ENCODE measurements at places on chromosomes 12 and 14.
A peak's percentile ranks its signal among the peaks of the same experiment; 100 is the strongest.

GRCh38 chr12:64320611-64321010 lies 69.9 kb downstream of the C12orf56 start:
- DNase-seq = no peak

- DNase-seq = no peak
Measured at GRCh38 chr12:110578694-110579534, 4.2 kb downstream of the PPTC7 start.

DNA sequence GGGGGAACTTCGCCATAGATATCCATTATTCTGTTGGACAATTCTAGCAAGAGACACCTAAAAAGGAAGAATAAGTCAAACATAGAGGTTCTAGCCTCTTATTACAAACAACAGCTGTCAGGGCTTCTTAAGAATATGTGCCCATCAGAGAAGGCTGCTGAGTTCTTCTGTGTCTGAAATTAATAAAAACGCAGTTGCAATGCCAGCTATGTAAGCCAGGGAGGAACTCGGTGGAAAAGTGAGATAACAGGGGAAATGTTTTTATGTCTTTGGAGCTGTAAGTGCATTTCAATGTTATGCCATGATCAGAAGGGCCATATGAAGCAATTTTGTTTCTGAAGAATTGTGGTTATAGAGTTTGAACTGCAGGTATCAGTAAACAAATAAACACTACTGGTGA lies 95.0 kb downstream of the SYT1 start:
- DNase-seq = no peak

DNA sequence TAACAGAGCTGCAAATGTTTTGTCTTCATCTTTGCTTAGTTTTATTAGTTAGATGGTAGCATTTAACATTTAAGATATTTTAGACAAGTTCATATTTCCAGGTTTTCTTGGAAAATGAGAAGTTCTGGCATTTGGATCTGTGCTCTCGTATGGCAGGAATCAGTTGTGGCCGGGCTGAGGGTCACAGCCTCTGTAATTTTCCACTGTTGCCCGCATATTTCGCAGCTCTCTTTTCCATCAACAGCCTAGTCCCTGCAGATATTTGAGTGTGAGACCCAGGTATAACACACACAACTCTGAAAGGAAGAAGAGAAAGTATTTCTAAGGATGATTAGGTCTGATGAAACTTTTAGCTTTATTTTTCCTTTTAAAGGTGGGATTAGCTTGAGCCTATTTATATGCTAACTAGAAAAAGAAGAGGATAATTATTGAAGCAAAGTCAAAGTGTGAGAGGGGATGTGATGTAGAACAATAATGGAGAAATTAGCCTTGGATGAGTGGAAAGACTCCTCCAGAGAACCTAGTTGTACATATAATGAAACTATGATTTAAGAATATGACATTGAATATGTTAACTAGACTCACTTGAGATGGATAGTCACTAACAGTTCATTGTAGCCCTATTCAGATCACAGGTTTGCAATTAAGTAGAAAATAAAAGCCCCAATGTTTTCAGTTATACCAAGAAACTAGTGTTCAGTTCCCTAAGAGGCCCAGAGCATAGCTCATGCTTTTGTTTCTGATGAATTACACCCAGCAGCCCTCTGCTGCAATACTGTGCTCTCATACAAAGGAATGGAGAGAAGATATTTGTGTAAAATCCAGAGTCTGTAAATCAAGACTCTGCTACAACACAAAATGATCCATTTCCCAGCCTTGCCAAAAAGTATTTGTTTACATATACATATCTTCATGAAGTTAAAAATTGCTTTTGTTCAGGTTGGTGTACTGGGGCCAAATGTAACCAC lies 158.4 kb downstream of the C12orf50 start:
- no peak for DNase-seq

DNA sequence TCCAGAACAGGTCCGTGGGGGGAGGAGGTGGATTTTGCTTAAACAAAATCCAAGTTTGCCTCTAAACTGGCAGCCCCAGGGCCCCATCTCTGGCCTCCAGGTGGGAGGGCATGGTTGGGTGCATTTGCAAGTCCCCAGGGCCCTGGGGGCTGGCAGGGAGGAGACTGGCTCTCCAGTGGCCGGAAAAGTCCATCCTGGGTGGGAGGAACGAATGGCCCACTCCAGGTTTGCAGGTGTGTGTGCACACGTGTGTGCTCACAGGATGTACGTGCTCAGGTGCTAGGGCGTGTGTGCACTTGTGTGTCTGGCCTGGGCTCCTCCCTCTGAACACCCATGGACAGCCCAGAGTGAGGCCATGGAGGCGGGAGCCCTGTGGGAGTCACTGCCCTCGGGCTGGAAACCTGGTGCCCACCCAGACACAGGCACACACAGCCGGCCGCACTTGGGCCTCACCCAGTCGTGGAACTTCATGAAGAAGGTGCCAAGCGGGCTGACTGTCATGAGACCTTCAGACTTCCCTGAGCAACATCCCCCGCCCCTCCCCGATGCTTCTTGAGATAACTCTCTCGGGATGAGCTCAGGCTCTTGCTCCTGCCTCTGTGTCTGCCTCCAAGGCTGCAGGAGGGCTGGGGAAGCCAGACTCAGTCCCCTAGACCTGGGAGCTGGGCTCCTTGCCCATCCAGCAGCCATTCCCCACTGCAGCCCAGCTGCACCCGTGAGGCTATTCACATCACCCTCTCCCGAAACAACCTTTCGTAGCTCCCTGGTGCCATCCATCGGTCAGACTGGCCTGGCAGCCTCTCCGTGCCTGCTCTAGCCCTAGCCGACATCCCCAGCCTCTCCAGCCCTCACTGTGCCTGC lies 9.4 kb downstream of the AHNAK2 start:
- DNase-seq = no peak

DNA sequence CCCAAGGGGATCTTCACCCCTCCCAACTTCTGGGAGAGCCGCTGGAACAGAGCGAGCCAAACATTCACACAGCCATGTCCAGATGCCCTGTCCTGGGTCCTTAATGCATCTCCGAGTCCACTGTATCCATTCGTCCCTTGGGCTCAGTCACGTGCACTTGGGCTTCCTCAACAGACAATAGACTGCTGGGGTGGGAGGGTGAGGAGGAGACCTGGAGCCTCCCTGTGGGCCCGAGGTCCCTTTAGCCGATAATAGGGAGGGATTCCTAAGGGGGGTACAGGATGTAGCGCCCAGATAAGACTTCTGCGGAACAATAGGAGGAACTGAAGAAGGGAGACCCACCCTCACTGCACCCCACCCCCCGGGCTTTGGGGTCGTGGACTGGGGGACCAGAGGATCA lies 6.7 kb downstream of the ARHGEF25 start:
- DNase-seq = no peak

- DNase-seq = no peak
Measured at GRCh38 chr12:48739618-48740269, 23.2 kb upstream of the CCNT1 start.

- DNase-seq = no peak
Measured at GRCh38 chr12:109709401-109709991, 4.1 kb upstream of the FAM222A start.

DNA sequence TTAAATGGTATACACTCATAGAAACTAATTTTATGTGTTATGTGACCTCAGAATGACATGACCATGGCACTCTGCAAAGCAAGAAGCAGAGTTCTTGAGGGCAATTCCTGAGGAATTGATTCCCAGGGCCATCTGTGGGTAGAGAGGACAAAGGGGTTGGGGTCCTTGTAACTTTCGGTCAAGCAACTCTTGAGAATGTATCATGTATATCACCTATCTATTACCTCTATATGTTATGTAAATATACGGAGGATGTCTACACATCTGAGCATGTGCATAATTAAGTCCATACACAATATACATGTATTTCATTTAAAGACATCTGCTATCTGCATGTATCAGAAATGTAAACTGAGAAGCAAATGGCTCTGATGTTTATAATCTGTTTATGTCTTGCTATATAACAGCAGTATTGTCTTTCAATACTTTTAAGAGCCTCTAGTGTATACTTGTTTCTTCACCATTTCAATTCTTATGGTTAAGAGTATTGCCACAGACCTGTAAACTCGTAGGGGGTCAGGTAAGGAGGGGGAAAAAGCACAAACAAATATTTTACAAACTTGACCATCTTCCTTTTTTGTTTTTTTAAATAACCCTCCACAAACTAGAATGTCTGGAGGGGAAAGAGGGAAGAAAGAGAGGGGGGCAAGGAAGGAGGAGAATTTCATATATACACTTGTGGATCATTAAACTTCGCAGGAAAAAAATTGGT lies 4.5 kb downstream of the FOXA1 start:
- DNase-seq = no peak

DNA sequence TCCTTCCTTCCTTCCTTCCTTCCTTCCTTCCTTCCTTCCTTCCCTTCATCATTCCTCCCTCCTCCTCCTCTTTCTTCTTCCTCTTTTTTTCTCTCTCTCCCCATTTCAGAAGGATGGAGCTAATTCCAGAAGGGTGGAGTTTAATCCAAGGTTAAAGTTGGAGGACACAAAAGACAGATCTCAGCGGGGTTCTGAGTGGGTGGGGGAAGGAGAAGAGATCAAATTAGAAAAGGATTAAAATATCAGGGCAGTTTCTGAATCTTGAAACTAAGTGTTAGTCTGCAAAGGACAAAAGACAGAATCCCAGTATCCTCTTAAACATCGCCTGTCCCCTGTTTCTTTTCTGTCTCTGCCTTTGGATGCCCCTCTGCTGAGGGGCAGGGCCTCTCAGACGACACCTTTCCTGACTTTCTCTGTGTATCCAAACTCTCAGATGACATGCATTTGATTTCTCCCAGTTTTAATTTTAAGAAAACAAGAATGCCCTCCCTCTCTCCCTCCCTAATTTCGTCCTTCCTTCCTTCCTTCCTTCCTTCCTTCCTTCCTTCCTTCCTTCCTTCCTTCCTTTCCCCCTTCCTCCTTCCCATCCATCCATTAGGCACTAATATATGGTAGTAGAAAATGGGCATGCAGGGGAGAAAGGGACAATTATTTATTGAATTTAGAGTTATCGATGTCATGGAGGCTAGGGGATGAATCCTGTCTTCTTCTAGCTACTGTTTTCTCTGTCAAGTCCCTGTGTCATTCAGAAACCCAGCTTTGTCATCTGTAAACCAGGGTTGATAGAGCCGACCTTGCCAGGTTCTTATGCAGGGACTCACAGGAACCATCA lies 269.1 kb downstream of the VRK1 start:
- no peak for DNase-seq

- DNase-seq = peak; percentile 66
Measured at GRCh38 chr12:51827925-51828818, 20.3 kb downstream of the FIGNL2 start.

DNA sequence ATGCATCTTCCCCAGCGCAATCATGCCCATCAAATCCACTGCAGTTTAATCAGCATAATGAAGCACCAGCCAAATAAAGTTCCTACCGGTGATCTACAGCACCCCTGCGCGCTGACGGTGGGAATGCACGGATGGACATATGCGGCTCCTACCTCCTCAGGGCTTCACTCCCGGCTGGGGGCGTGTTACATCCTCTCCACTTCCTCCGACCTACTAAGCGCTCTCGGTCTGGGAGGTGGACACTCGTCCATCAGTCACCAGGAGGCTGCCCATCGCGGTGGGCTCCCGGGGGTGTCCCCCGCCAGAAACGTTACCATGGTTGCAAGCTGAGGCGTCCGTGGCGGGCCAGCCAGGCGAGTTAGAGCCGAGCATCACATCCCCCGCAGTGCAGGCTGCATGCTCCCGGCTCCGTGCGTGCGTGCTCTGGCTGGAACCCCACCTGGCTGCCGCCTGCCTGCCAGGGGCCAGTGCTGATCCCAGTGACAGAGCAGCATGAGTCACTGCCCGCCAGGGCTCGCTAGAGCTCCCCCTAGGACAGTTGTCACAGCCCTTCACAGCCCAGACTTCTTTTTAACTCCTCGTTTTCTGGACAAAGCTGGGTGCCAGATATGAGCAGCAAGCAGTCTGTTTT lies 73.0 kb downstream of the CIT start:
- DNase-seq = no peak

- DNase-seq = no peak
Measured at GRCh38 chr12:87246726-87247125, 782.5 kb downstream of the C12orf50 start.

GRCh38 chr12:120196363-120196762 lies 1.8 kb upstream of the GCN1 start:
- no peak for DNase-seq

DNA sequence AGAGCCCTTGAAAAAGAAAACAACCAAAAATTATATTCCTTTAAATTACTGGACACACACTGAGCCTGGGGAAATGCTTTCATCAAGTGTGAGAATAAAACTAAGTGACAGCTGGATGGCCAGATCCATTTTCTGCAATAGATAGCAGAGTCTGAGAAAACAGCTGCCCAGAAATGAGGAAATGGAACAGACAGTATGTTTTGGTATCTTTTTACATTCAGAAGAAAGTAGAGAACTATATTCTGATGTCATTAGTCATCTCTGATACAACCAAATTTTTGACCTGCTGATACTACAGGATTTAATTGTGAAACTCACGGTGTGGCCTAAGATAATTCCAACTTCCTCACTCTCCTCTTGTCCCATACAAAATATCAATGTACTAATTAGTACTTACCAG lies 78.2 kb downstream of the HMGA2 start:
- DNase-seq = no peak

DNA sequence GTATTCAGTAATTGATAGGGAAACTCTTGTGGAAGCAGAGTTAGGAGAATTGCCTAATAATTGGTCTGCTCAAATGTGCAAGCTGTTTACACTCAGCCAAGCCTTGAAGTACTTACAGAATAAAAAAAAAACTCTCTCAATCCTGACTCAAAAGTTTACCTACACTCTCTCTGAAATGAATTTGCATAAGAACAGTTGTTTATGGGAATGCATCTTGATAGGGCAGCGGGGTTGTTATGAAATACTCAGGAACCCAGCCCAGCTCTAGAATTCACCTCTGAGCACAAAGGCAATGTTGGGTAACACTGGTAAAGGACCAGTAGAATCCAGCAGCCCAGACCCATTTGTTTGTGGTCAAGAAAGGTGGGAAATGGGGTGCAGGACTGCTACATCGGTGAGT lies 267.0 kb downstream of the CPNE8 start:
- DNase-seq = no peak

DNA sequence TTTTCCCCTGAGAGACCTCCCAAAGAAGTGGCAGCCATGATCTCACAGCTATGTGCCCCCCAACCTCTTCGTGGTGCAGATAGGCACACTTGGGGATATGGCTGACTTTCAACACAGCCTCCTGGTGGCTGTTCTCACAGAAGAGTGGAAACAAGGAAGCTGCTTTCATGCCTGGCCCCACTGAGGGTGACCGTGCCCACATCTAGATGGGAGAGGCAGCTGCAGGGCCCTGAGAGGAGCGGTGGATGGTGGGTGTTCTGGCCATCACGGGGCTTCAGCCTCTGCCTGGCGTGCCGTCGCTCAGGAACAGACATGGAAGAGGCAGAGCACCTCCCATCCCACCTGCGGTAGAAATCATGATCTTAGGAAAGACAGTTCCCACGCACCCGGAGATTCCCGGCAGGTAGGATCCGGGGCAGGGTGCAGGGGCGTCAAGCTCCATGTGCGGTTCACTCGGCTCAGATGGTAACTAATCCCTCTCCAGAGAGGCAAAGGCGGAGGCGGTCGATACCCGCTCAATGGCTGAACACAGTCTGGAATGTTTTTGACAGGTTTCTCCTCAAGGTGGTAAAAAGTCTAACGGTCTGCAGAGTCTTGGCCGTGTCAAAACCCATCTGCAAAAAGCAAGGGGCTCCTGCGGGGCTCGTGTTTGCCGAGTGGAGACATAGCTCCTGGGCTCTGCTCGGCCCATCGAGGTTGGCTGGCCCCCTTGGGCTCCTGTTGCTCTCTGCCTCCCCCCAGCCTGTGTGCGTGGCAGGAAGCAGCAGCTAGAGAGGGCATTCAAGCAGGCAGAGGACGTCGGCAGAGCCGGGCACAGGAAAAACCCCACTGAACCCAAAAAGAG lies 225.2 kb upstream of the RTL1 start:
- no peak for DNase-seq

GRCh38 chr14:51873221-51873893 lies 12.9 kb downstream of the GNG2 start:
- DNase-seq = no peak

GRCh38 chr14:98940693-98941437 lies 331.1 kb downstream of the BCL11B start:
- no peak for DNase-seq
